ENCODE measurements at places on chromosomes 1 and 21.
A peak's percentile ranks its signal among the peaks of the same experiment; 100 is the strongest.

- peak; percentile 58 for DNase-seq
These were observed 20.2 kb downstream of the SLC27A3 start for GRCh38 chr1:153795330-153795837.

GRCh38 chr1:1353389-1354151, 4.4 kb upstream of the DVL1 start:
- DNase-seq = no peak

GRCh38 chr1:164384262-164384661, 174.7 kb upstream of the PBX1 start:
- DNase-seq = no peak

DNA sequence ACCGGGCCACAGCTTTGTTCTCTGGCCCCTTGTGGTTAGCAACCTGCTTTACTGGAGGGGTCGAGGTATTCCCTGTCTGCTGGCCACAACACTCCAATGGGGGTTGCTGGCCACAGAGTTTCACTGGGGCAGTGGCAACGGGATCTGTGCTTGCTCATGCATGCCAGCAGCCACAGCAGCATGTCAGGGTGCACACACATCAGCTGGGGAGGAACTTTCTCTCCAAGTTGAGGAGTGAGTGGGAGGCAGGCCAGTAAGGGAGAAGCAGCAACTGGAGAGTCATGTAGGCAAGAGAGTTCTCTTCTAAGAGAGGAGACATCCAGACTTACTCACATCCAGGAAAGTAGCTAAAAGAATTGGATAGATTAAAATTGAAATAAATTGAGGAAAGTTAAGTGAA, 38.0 kb downstream of the SAMD13 start:
- DNase-seq = no peak

GRCh38 chr1:64906447-64906846, 59.9 kb downstream of the JAK1 start:
- DNase-seq = no peak

DNA sequence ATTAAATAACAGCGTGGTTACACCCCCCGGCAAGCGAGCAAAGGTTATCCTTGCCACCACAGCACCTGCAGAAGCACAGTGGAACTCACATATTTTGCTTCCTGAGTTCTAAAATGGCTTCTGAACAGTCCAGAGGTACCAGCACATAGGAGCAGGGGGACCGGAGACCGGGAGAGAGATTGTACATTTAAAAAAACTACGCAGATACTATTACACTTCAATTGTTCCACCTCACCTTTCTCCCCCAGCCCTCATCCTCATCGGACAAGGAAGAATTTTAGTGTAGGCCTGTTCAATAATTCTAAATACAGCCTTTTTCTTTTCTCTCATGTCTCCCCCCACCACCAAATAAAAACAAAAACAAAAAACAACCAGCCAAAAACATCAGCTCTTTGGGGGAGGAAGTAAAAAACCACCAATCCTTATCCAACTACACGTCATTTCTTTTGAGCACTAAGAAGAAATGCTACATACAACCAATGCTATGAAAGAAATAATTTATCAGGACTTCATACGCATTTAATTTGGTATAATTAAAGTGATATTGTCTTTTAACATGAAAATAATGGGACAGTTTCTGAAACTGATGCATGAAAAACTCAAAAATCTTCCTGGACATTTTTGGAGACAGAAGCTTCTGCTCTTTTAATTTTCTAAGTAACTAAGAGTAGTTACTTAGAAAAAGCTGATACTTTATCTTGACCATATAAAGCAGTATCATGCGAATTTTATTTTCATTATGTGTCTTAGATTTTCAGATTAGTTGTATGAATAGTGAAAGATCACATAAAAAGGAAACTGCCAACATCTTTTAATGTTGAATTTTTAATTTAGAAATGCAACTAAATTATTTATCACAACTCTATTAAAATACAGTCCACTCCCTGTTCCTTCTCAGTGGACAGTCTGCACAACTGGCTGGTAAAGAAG, 9.1 kb downstream of the CDKN2C start:
- no peak for DNase-seq

DNA sequence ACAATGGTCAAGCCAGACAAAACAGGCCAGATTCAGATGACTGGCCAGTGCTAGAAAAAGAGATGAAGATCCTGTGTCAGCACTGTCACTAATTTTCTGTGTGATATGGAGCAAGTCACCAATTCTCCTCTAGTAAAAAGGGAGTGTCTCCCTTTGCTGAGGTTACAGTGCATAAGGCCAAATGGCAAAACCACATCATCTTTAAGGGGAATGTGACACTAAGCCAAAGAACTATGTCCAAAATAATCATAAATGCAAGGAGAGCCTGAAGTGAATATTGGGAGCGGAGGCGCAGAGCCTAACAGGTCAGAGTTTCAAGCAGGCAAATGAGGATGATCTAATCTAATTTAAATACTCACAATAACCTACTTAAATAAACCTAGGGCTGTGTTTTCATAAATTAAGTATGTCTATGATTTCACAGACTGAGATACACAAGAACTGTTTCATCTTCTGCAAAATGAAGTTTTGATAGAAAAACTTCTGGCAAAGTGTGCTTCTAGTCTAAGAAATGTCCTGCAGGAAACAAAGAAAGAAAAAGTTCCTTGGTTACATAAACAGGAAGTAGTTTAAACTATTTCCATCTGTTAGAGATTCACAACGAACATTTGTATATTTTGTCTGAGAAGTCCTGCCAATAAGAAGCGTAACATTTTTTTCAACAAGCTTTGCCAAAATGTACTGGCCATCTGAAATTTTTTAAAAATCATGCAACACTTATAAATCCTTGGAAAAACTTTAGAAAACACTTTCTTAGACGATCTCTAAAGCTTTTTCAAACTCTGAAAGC, 290.2 kb downstream of the LRRC40 start:
- no peak for DNase-seq

DNA sequence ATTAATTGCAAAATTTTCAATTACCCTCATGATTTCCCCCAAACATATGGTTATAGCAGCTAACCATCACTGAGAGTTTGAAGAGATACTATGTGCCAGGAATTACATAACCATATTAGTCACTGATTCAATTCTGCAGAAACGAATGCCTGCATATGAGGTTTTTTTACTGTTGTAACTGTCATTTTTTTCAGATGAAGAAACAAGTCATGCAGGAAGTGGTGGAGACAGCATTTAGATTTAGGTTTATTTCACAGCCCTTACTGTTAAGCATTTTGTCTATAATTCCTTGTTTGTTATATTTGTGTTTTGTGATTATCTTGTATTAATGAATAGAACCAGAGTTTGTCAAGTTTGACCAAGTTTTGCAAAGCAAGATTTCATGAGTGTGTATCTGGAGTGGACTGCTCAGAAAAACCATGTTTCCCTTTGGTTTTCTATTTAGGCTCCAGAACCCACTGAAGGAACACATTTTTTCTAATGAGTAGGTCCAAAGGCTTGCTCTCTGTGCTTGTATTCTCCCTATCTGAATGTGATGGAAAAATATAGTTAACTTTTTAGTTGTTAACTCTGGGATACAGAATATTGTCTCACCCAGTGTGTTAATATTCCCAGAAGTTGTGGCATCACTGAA, 308.5 kb upstream of the ADAMTS5 start:
- DNase-seq = no peak

DNA sequence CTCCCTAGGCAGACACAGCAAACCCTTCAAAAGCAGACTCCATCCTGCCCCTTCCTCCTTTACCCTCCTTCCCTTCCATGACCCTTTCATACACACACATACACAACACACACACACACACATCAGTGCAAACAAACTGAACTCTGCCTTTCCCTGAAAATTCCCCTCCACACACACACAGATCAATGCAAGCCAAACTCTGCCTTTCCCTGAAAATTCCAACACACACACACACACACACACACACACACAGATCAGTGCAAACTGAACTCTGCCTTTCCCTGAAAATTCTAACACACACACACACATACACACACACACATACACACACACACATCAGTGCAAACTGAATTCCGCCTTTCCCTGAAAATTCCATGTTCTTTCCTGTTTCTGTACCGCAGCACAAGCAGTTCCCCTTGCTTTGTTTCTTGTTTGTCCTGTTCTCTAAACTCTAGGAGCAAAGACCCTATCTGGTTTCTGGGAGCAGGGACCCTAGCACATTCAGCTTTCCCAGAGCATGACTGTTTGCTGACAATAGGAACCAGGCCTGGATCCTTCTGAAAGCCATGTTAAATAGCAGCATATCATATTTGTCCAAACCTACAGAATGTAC, 91.0 kb downstream of the PTPN14 start:
- no peak for DNase-seq

GRCh38 chr21:33687634-33688033, 45.3 kb downstream of the ITSN1 start:
- DNase-seq = no peak

- DNase-seq = no peak
These were observed 101.7 kb downstream of the HUNK start for GRCh38 chr21:31974454-31974985.

GRCh38 chr1:234505769-234506102, 26.8 kb upstream of the TARBP1 start:
- DNase-seq = no peak

- no peak for DNase-seq
These were observed 56.4 kb downstream of the GRIK3 start for GRCh38 chr1:36977731-36978406.

GRCh38 chr1:22808186-22808675, 97.6 kb downstream of the EPHB2 start:
- DNase-seq = no peak

DNA sequence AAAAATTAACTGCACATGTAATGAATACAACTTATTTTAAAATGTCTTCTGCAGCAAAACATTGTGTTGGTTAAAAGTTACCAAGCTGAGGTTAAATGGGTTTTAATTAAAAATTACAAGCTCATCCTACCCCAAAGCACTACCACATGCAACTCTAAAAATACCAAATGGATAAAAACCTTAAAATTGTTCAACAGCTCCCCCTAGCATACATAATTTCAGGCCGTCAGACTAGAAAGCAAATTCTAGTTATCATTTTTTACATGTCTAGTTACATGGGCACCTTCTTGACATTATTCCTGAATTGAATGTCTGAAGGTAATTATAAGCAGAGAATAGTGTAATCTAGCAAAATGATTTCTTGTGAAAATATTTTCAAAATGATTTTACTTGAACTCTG, 176.5 kb downstream of the C1orf21 start:
- DNase-seq = no peak

DNA sequence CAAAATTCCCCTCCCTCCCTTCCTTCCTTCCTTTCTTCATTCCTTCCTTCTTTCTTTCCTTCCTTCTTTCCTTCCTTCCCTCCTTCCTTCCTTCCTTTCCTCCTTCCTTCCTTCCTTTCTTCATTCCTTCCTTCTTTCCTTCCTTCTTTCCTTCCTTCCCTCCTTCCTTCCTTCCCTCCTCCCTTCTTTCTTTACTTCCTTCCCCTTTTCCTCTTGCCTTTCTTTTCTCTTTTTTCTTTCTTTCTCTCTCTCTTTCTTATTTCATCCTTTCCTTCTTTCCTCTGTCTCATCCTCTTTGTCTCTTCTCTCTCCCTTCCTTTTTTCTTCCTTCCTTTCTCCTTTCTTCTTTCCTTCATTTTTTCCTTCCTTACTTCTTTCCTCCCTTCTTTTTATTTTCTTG, 171.9 kb upstream of the BRINP3 start:
- no peak for DNase-seq

GRCh38 chr1:30466610-30467009, 256.8 kb downstream of the MATN1 start:
- DNase-seq = no peak

Measured in left forelimb (tissue), 1 donor.